ENCODE measurements at places on chromosomes 2 and 18. TPM values are rescaled to one million over a fixed set of nuclear protein-coding genes. Genes with fewer than 3 reads are reported as not detected.

DNA sequence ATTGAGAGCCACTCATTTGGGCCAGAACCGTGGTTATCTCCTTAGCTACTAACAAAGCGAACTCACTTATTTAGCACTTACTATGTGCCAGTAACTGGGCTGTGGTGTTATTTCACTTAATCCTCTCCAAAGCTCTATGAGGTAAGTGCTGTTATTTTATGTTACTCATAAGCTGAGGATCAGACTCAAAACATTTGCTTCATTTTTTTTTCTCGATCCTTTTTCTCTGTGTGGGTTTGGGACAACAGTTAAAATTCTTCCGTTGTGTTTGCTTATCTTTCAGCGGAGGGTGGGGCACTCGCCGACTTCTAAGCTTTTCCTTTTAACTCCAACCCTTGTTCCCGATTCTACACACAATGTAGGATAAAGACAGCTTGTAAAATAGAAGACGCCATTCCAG lies 52.8 kb downstream of the TMEM178A start:
- H3K36me3 ChIP-seq, result no peaks in the 10 kb centered on the region
- H3K4me1 ChIP-seq, result no peaks in the 10 kb centered on the region
- no peak for DNase-seq
- H3K27ac ChIP-seq, result no peak overlapping the region
- no peaks in the 10 kb centered on the region for H3K27me3 ChIP-seq

Gene NPPC
- not detected for total RNA-seq

Gene TCF23
- total RNA-seq, result not detected

DNA sequence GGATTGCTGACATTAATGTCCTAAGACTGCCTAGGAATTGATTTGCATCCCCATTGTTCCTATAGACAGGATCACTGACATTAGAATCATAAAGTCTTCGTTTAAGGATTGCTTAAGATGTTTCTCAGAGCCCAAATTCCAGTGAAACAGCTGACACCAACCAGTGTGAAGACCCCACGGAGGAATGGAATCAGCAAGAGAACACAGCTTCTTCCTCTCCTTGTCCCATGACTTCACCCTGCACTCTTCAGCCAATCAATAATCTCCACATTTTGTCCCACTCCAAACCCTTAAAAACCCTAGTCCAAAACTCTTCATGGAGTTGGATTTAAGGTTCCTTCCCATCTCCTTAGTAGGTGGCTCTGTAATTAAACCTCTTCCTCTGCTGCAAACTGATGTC lies 157.0 kb upstream of the NDUFV2 start:
- H3K36me3 ChIP-seq, result no peaks in the 10 kb centered on the region
- no peaks in the 10 kb centered on the region for H3K27me3 ChIP-seq

Gene FSHR
- not detected for total RNA-seq

GRCh38 chr2:204015118-204015843 lies 78.7 kb downstream of the ICOS start:
- H3K36me3 ChIP-seq, result no peaks in the 10 kb centered on the region
- DNase-seq, result no peak
- H3K4me3 ChIP-seq, result no peak overlapping the region
- no peaks in the 10 kb centered on the region for H3K27me3 ChIP-seq

Gene BMP10
- total RNA-seq, result not detected

DNA sequence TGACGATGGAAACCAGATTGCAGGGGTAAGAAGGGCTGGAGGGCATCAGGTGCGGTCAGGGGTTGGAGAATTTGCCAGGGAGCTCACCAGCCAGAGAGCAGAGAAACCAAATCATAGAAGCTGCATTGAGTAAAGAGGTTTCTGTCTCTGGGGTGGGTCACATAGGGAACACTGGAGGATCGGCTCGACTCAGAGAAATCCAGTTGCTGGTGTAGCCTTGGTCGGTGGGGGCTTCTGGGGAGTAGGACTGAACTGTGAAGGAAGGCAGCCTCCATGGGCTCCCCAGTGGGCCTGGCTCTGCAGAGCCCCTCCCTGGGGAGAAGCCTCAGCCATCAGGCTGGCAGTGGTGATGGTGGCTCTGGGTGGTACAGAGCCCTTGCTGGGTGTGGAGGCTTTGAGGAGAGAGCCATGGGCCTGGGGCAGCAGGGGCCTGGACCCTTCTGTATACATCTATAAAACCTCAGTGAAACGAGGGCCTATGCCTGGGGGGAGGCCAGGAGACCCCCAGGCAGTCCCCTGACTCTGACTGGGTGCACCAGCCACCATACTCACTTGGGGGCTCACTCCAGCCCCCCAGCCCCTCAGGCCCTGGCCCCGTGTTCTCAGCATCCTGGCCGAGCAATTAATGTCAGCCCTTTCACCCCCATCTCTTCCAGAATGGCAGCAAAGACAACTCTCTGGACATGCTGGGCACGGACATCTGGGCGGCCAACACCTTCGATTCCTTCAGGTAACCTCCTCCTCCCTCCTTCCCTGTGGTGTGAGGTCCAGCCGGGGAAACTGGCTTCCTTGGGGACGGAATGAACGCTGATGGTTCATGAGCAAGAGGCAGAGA lies 124.5 kb downstream of the CTIF start:
- no peak overlapping the region for H3K27ac ChIP-seq
- no peaks in the 10 kb centered on the region for H3K36me3 ChIP-seq
- H3K4me1 ChIP-seq, result no peaks in the 10 kb centered on the region

Gene FBXO11
- 58.9 TPM for total RNA-seq

DNA sequence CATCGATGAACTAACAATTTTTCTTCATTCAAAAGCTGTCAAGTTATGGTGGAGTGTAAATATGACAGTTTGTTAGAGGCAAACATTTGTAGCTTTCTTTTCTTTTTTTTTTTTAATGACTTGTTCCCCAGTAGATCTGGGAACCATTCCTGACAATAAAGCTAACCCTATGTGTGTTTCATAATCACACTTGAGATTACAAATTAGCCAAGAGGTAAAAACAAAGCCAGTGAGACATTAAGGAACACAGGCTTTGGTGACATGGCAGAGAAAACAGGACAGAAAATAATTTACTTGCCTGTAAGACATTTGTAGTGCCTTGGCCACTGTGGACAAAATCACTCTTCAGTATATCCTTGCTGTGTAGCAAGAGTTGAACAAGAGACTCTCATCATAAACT lies 135.9 kb downstream of the UBE2E3 start:
- no peak for DNase-seq
- no peak overlapping the region for H3K4me3 ChIP-seq
- no peaks in the 10 kb centered on the region for H3K27me3 ChIP-seq
- no peak overlapping the region for H3K27ac ChIP-seq
- H3K4me1 ChIP-seq, result peaks cover 6% of the 10 kb centered on the region

DNA sequence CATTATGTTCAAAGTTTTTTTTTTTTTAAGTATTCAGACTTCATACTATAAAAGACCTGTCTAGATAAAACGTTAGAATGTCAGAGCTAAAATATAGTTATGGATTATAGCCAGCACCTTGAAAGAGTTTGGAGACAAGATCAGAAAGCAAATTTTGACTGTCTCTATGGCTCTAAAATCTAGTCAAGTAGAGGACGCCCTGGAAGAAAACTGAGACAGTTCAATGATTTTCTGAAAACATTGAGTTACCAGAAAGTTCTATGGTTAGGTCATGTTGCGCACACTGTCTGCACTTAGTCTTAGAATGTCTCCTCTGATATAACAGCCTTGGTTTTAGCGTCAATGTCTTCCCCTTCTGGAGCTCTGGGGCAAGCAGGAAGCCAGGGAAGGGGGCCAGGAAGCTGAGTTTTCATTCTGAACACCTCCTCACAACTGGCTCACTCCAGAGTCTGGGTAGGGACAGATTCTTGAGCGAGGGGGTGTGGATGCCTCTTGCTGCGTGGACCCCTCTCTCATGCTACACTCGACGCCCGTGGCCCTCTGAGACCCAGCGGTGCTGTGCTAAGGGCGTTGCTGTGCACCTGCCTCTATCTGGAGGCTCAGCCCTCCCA lies 99.5 kb downstream of the RNF144A start:
- no peak for DNase-seq
- peaks cover 15% of the 10 kb centered on the region for H3K36me3 ChIP-seq
- H3K4me1 ChIP-seq, result peaks cover 6% of the 10 kb centered on the region
- no peaks in the 10 kb centered on the region for H3K27me3 ChIP-seq
- H3K4me3 ChIP-seq, result no peak overlapping the region
- H3K27ac ChIP-seq, result no peak overlapping the region

Gene RSAD2
- 5.6 TPM for total RNA-seq

GRCh38 chr18:28459587-28459986 lies 282.7 kb upstream of the CDH2 start:
- H3K4me3 ChIP-seq, result no peak overlapping the region
- no peaks in the 10 kb centered on the region for H3K4me1 ChIP-seq
- no peak for DNase-seq
- no peaks in the 10 kb centered on the region for H3K27me3 ChIP-seq
- H3K36me3 ChIP-seq, result no peaks in the 10 kb centered on the region

DNA sequence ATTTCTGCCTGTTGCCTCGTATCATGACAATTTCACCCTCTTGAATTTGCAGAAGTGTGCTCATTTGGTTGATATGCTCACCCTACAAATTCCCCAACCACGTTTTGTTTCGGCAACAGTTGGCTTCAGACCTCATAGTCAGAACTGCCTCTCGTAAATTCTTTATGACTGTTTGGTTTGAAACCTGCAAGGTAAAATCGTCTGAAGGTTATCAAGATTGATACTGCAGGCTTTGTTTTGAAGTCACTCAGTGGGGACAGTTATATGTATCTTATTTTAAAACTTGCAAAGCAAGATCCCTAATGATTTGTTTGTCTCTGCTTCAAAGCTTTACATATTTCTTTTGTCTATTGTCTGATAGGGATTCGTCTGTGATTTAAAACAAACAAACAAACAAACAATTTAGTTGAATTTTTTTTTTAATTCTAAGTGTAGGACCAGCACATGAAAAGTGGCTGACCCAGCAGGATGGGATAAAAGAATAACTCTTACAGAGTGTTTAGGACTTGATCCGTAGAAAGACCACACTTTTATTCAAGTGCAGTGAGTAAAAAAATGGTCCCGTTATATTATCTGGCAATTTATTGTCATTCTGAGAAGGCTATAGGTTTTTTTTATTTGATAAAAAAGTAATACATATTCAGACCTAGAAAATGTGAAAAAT lies 45.7 kb upstream of the MYCN start:
- H3K27me3 ChIP-seq, result no peaks in the 10 kb centered on the region
- DNase-seq, result no peak
- H3K4me3 ChIP-seq, result no peak overlapping the region
- H3K36me3 ChIP-seq, result no peaks in the 10 kb centered on the region
- H3K4me1 ChIP-seq, result no peaks in the 10 kb centered on the region

- H3K36me3 ChIP-seq, result no peaks in the 10 kb centered on the region
- H3K27ac ChIP-seq, result no peak overlapping the region
- no peak overlapping the region for H3K4me3 ChIP-seq
These were observed 77.6 kb downstream of the MAP4K4 start for GRCh38 chr2:101775092-101775491.

DNA sequence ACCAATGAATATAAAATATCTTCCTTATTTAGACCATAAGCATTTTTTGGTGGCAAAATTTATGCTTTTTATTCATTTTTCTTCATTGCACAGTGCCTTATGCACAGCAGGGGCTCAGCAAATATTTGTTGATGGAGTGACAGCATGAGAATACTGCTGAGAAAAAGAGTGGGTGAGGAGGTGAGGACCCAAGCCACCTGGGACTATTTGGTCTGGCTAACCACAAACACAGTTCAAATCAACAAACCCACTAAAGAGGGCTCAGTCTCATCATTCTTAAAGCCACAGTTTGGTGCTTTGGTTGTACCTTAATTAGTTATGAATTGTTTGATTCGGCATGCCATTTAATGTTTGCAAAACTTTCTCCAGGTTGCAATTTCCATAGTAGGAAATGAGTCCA lies 183.5 kb upstream of the ZNF521 start:
- H3K4me1 ChIP-seq, result no peaks in the 10 kb centered on the region
- H3K4me3 ChIP-seq, result no peak overlapping the region
- H3K36me3 ChIP-seq, result no peaks in the 10 kb centered on the region
- H3K27me3 ChIP-seq, result no peaks in the 10 kb centered on the region

Gene NAT8
- total RNA-seq, result not detected

DNA sequence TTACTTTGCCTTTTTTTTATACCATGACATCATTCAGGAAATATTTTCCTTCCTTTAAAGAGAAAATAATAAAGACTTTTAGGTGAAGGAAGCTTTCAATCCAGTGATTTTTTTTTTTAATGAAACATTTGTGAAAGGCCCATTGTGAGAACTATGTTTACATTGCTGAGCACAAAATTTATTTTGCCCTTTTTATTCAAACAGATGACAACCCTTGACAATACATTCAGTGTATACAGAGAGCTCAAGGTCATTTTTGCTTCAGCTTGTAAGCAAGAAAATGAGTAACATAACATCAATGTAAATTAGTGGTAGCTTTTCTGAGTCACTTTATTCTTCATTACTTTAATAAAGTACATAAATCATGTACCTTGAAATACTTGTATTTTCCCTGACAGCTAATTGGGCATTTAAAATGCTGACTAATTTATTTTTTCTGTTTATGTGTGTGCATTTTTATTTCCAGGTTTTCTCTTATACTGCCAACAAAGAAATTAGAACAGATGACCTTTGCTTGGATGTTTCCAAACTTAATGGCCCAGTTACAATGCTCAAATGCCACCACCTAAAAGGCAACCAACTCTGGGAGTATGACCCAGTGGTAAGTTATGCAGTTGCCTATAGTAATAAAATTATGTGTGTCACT lies 121.6 kb downstream of the GALNT1 start:
- no peaks in the 10 kb centered on the region for H3K27me3 ChIP-seq
- H3K36me3 ChIP-seq, result no peaks in the 10 kb centered on the region
- no peak overlapping the region for H3K27ac ChIP-seq
- no peak for DNase-seq
- H3K4me3 ChIP-seq, result no peak overlapping the region

DNA sequence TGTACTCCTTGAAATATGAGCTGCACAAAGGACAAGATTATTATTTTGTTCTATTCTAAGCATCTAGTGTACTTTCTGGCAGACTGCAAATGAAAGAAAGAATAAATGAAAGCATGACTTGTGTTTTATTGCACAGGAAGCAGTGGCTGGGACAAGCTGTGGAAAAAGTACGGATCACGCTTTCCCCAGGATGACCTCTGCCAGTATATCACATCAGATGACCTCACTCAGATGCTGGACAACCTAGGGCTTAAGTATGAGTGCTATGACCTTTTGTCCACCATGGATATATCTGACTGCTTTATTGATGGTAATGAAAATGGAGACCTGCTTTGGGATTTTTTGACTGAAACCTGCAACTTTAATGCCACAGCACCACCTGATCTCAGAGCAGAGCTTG lies 49.4 kb downstream of the HNMT start:
- no peak overlapping the region for H3K4me3 ChIP-seq
- no peak overlapping the region for H3K27ac ChIP-seq
- no peaks in the 10 kb centered on the region for H3K27me3 ChIP-seq
- H3K36me3 ChIP-seq, result no peaks in the 10 kb centered on the region

Gene CXCR1
- 0.51 TPM for total RNA-seq

Gene PPM1B
- 61.6 TPM for total RNA-seq

GRCh38 chr2:186526281-186526680 lies 40.2 kb downstream of the ZC3H15 start:
- no peaks in the 10 kb centered on the region for H3K27me3 ChIP-seq
- no peak for DNase-seq
- no peaks in the 10 kb centered on the region for H3K4me1 ChIP-seq
- no peaks in the 10 kb centered on the region for H3K36me3 ChIP-seq
- no peak overlapping the region for H3K27ac ChIP-seq

Measured in naive thymus-derived CD4-positive, alpha-beta T cell (primary cell).